Occipital lobe (tissue), 3 donors: ENCODE measurements at places on chromosomes 11 and 22. TPM values are rescaled to one million over a fixed set of nuclear protein-coding genes. Genes with fewer than 3 reads are reported as not detected.

The PYGM gene
- 1.2 TPM for total RNA-seq

The RFPL3 gene
- total RNA-seq, result not detected

The MUC5AC gene
- total RNA-seq, result not detected

The PANX2 gene
- 3.1 TPM for total RNA-seq

The ANO9 gene
- not detected for total RNA-seq

The MS4A7 gene
- total RNA-seq, result 3.3 TPM

The PATE1 gene
- not detected for total RNA-seq

The BBOX1 gene
- total RNA-seq, result 4.1 TPM

The GRIA4 gene
- total RNA-seq, result 86.3 TPM

The APLNR gene
- total RNA-seq, result 5.8 TPM

The ART5 gene
- total RNA-seq, result 0.62 TPM

The DBX1 gene
- not detected for total RNA-seq

The SHANK2 gene
- 47.1 TPM for total RNA-seq

The SEPTIN3 gene
- total RNA-seq, result 130 TPM

The PHLDA2 gene
- not detected for total RNA-seq

The PIH1D2 gene
- 2.0 TPM for total RNA-seq

The ZNF215 gene
- 5.6 TPM for total RNA-seq

The DMC1 gene
- total RNA-seq, result 4.1 TPM

The NCR3LG1 gene
- total RNA-seq, result 12.0 TPM

The MYBPC3 gene
- total RNA-seq, result not detected

The TRIM29 gene
- total RNA-seq, result 0.47 TPM

The CASP5 gene
- 0.47 TPM for total RNA-seq

The VPREB3 gene
- not detected for total RNA-seq

The OR5P2 gene
- not detected for total RNA-seq

The ME3 gene
- total RNA-seq, result 99.0 TPM

The BTBD18 gene
- total RNA-seq, result not detected

The CHRM1 gene
- total RNA-seq, result 12.3 TPM

The HBE1 gene
- 3.6 TPM for total RNA-seq

The FAM180B gene
- total RNA-seq, result 0.16 TPM

The NPAS4 gene
- 0.16 TPM for total RNA-seq

The OR56A1 gene
- total RNA-seq, result under 0.01 TPM

The NPTXR gene
- 11.5 TPM for total RNA-seq

The P2RX3 gene
- not detected for total RNA-seq

The C1QTNF5 gene
- total RNA-seq, result 4.2 TPM

The NXPE1 gene
- total RNA-seq, result not detected
